ENCODE measurements at places on chromosomes 2 and 18.

- DNase-seq, result no peak
Measured at GRCh38 chr2:9966491-9967022, 15.1 kb downstream of the GRHL1 start.

GRCh38 chr2:10267551-10268465 lies 34.9 kb upstream of the HPCAL1 start:
- no peak for DNase-seq

DNA sequence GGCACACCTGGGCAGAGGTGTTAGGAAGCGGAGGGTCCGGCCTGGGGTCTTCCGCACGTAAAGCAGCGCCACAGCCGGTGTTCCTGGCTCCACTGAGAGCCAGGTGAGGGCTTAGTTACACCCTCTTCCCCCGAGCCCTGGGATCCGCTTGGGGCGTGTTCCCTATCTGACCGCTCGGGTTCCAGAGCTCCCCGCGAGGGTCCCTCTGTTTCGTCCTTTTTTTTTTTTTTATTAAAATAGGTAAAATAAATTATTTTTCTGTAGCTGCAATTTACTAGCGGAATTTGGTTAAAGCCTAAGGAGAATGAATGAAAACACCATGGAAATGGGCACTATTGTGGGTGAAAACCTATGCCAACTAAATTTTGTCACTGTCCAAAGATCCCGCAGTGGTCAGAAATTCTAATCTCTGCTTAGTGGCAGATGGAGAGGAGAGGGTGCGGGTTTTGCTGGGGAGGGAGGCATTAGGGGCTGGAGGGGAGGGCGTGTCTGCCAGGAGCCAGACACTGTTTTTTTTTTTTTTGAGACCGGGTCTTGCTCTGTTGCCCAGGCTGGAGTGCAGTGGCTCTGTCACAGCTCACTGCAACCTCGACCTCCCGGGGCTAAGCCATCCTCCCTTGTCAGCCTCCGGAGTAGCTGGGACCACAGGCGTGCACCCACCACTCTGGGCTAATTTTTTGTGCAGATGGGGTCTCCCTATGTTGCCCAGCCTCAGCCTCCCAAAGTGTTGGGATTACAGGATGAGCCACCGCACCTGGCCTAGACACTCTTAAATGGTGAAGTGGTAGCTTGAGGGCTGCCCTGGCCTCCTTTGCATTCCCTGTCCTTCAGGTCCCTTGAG lies 834 bp downstream of the PDCL3 start:
- DNase-seq, result no peak

DNA sequence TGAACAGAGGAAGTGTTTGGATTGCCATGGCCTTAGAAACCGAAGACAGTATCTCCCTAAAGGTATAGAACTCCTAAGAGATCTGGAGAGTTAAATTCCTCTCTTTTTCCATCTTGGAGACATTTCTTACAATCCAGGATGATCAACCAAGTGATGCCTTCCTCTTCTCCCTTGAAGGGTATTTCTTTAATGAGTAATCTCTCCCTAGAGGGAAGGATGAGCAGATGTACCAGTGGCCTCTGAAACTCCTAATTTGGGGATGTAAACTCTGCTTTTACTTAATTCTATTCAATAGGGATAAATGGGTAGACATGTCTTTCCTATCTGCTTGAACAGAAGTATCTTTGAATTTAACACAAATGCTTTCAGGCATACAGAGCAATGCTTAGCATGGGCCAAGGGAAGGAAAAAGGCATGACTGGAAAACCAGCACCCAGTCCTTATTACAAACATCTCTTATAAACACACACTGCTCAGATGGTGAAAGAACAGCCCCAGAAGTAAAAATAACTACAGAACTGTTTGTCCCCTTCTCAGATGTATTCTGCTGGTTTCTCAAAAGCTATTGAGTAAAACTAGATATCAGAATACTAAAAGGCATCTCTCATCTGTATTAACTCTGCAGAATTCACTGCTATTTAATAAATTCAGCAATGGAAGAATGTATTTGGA lies 4.7 kb upstream of the THNSL2 start:
- no peak for DNase-seq

- no peak for DNase-seq
Measured at GRCh38 chr2:64987001-64987955, 1.9 kb upstream of the SLC1A4 start.

GRCh38 chr2:167215595-167215994 lies 327.3 kb downstream of the XIRP2 start:
- no peak for DNase-seq

Data from SHP77 treated with DMSO at 0.1 percent for 48 hours (cell line).